Kidney epithelial cell (primary cell): ENCODE measurements at places on chromosomes 2 and 18. TPM values are rescaled to one million over a fixed set of nuclear protein-coding genes. Genes with fewer than 3 reads are reported as not detected.

- no peak for DNase-seq
Measured at GRCh38 chr2:8797682-8798081, 39.7 kb downstream of the KIDINS220 start.

GRCh38 chr2:207498427-207498826 is 31.3 kb upstream of the CREB1 start:
- DNase-seq: no peak

DNA sequence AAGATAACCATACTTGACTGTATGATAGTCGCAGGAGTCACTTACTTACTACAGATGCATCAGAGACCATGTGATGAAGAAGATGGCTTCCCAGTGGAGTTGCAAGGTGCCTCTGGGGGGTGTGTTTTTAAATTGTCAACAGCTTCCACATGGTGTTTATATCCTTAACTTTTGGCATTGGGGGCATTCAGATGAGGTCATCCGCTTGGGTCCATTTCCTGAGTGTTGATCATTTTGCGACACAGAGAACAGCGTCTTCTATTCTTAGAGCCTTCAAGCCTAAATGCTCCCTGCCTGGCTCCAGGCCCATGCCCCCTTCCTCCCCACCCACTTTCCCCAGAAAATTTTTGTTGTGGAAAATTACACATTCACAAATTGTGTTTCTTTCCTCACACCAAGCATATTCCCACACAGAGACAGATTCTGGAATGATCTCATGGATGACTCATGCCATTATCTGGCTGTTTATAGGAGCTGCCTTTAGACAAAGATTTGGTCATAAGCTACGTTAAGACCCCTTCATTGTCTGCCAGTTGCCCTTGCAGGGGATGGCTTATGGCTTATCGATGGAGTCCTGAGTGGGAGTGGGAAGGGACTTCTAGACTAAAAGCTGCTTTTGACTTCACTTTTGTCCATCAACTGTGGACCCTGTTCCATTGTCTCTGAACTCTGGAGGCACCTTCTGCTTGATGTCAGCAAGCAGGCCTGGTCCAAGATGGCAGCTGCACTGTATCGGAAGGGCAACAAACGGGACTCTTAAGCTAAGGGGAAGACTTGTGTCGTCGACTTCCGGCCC is 91.8 kb downstream of the CABLES1 start:
- DNase-seq: no peak

DNA sequence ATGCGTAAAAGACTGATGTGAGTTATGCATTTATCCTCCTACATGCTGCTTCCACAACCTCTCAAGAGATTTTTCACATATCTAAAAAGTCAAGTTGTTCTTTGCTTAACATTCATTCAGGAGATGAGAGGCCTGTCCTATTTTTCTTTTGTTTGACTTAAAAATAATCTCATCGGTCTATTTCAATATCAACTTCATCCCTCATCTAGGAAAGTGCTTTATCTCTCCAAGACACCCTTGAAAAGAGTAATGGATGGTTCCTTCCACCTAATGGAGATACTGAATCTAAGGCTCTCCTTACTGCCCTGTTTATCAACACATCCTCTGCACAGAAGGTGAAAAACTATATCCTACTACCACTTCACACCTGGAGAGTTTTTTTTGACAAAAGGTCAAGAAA is 2.4 kb downstream of the NFE2L2 start:
- DNase-seq: no peak

GRCh38 chr2:192195548-192196418 is 1.1 kb upstream of the TMEFF2 start:
- no peak for DNase-seq

GRCh38 chr2:62501794-62502500 is 4.0 kb downstream of the TMEM17 start:
- no peak for DNase-seq

- DNase-seq: no peak
Measured at GRCh38 chr2:203763938-203764664, 57.7 kb downstream of the CD28 start.

DNA sequence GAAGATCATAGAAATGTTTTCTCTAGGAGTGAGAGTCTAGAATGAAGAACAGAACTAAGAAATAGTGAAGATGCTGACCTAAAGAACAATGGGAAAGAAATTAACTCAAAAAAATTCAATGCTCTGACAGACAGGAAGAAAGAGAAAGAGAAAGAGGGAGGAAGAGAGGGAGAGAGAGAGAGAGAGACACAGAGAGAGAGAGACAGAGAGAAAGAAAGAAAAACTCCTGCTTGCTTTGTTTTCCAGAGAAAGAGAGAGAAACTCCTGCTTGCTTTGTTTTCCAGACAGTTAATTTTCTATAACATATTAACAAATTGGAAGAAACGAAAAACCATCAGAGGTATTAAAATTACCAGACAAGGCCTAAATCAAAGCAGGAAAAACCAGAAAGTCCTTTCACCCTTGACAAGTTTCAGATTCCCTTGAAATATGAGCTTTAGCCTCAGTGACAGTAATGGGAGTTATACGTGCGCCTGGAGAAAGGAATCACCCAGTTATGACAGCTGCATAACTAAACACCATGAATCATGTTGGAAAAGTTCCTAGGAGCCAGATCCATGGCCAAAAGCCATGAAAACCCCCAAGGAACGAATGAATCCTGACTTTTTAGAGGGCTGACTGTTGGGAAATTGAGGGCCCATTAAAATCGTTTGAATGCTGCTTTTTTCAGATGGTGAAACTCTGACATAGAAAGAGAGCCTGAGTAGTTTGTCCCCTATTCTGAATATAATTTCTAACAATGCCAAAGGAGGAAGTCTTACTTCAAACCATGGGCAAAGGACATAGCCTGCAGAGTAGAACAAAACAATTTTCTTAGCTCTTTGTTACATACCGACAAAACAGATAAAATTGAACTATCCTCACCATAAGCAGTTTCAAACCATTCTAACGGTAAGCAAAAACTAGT is 228.6 kb upstream of the CHST9 start:
- DNase-seq: peak; percentile 80

GRCh38 chr18:66621816-66622576 is 18.1 kb upstream of the CDH19 start:
- DNase-seq: no peak

GRCh38 chr2:233178994-233179847 is 72.3 kb upstream of the ATG16L1 start:
- no peak for DNase-seq

DNA sequence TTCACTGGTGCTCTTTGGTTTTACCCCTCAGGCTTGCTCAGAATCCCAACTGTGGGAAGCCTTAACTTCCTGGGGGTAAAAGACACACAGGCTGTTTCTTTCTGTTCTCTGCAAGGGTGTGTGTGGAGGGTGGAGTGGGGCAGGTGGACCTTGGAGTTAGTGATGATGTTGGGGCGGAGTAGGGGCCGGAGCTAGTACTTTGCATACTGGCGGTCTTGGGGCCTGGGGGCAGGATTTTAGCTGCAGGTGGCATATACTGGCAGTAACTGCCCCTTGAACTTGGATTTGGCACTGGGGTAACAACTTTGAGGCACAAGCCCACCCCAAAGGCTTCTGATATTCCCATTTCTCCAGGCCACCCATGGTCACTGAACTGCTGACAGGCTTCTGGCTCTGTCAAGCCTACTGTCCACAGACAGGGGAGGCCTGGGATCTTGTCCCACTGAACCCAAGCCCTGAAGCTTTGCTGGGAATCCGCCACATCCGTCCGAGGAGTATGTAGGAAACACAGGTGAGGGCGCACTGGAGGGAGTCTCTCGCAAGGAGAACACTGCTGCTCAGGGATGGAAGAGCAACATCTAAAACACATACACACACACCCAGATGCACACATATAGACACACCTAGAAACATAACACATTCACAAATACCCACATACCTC is 258.9 kb downstream of the DYSF start:
- no peak for DNase-seq

GRCh38 chr2:138201286-138201685 is 237.0 kb downstream of the HNMT start:
- DNase-seq: no peak

GRCh38 chr2:170747921-170748320 is 22.3 kb upstream of the ERICH2 start:
- DNase-seq: no peak

DNA sequence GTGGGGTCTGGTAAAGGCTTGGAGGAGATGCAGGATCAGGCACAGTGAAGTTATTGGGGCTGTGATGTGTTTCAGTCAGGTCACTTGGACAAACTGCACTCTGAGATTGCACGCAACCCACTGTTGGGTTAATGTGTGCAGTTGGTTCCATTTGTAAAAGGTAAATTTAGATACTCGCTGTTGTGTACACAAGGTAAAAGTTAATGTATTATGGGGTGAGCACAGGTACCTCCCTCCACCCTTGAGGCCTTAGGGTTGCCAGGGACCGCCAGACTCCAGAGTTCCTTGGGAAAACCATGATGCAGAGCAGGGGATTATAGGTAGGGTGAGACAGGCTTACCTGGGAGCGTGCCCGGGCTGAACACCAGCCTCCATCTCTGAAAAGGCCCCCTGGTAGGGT is 20.1 kb downstream of the IMPA2 start:
- DNase-seq: no peak

- DNase-seq: no peak
Measured at GRCh38 chr2:181446985-181447384, 10.2 kb upstream of the ITGA4 start.

GRCh38 chr2:97914691-97915213 is 81.0 kb downstream of the TMEM131 start:
- no peak for DNase-seq

DNA sequence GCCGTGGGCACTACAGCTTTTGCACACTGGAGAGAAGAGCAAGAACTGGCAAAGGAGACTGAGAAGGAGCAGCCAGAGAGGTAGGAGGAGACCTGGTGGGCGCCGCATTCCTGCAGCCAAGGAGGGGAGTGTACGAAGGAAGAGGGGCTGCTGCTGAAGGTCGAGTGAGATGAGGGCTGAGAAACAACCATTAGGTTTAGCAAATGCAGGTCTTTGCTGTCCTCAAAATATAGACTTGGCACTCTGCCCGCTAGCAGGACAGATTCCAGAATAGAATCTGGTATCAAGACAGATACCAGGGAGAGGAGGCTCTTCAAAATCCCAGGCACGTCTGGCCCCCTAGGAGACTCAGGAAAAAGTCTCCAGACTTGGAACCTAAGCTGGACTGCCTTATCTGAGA is 83.0 kb downstream of the TGOLN2 start:
- DNase-seq: no peak

DNA sequence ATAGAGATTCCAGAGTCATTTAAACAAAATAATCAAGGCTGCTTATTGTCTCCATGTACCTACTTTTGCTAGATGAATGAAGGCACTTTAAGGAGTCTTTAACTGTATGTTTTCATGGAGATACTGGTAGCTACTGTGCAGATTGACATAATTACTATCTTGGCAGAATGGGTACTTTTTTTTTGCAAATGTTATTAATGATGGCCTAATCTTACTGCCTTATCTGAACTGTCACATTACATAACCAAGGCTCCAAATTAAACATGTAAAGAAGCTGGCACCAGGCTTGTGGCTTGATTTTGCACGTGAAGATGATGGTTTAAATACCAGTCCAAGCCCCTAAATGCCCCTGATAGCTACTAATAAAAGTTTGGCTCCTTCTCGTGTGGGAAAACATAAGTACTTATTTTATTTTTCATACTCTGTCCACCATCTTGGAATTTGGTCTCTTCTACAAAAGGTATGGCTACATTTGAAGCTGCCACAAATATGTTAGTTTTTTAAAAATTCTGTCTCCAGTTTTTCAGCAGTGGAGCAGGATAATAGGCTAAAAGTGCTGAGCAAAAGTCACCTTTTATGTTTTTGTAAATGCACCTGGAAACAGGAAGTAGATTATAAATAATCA is 4.1 kb downstream of the TRIB2 start:
- no peak for DNase-seq

GRCh38 chr18:43919551-43919950 is 642.3 kb upstream of the SYT4 start:
- DNase-seq: no peak

- no peak for DNase-seq
Measured at GRCh38 chr2:120204945-120205670, 18.1 kb downstream of the TMEM185B start.

- DNase-seq: peak; percentile 57
Measured at GRCh38 chr2:109351164-109351756, 222.3 kb downstream of the SH3RF3 start.

DNA sequence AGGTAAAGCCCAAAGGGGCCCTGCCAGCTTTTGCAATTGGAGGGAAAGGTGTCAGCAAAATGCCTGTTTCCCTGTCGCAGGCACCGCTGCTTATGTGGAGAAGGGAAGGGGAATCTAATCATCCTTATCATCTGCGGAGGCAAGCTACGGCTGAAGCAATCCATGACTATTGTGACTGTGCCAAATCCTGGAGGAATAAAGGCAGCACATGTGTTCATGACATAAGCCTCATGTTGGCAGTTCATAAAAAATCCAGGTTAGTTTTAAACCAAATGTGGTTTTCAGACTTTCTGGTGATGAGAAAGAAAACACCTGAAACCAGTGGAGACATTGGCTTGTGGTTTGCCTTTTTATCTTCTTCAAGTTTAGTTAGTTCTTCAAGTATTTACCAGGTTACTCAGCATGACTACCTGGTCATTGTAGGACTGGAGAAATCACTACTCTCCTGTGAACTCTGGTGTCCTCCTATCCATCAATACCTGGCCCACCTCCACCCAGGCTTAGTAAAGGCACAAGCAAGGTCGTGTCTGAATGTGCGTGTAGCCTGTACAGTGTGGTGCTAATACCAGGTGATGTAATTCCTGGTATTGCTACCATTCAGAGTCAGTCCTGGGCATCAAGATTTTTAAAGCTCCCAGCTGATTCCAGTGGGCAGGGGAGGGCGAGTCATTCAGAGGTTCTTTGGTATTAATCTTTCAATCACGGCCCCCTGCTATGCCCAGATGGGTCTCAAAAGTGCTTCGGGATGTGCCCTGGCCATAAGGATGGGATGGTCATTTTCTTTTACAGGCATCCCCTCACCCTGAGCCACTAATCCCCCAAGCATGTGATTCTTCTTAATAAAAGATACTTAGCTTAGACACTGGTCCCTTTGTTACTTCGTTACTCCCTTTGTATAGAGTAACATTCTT is 96.8 kb downstream of the TGFA start:
- DNase-seq: no peak

DNA sequence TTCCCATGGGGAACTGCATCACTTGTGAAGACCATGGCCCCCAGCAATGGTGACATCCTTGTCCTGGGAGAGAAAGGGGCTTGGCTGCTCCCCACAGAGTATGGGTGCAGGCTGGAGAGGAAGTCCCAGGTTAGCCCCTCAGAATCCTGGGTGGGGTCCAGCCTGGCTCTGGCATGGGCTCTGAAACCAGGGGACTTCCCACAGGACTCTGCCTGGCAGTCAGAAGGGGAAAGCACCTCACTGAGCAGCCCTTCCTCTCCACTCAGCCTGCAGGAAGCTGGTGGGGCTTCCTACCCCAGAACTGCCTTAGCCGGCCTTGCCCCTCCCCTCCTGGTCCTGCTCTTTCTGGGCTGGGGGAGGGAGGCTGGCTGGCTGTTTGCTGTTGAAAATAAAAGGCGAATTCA is 3.7 kb downstream of the NEURL3 start:
- no peak for DNase-seq

FAM98A gene
- 14.0 and 25.6 TPM in 2 replicates for total RNA-seq

GULP1 gene
- total RNA-seq: 95.5 and 99.3 TPM in 2 replicates

DRC1 gene
- 0.13 and 0.41 TPM in 2 replicates for total RNA-seq

GPBAR1 gene
- 0.92 TPM in 1 of 2 replicates, not detected in the other for total RNA-seq

ALLC gene
- 0.13 TPM in 1 of 2 replicates, not detected in the other for total RNA-seq

TMEM37 gene
- 1.2 TPM in 1 of 2 replicates, not detected in the other for total RNA-seq

MAB21L4 gene
- total RNA-seq: 2.1 and 2.5 TPM in 2 replicates

RASGRP3 gene
- 6.7 and 17.6 TPM in 2 replicates for total RNA-seq

CIDEA gene
- 2.0 and 7.1 TPM in 2 replicates for total RNA-seq

BABAM2 gene
- 35.3 and 46.3 TPM in 2 replicates for total RNA-seq

NAT8 gene
- total RNA-seq: not detected in 2 replicates

C2orf66 gene
- total RNA-seq: 0.13 TPM in 1 of 2 replicates, not detected in the other

ATP6V1C2 gene
- total RNA-seq: 0.04 TPM in 1 of 2 replicates, not detected in the other

PLCL1 gene
- total RNA-seq: 0.08 and 0.14 TPM in 2 replicates

MC2R gene
- total RNA-seq: not detected in 2 replicates

ARMC9 gene
- total RNA-seq: 20.0 and 27.5 TPM in 2 replicates
